A172 (cell line): ENCODE measurements at places on chromosomes 3 and 15.

DNA sequence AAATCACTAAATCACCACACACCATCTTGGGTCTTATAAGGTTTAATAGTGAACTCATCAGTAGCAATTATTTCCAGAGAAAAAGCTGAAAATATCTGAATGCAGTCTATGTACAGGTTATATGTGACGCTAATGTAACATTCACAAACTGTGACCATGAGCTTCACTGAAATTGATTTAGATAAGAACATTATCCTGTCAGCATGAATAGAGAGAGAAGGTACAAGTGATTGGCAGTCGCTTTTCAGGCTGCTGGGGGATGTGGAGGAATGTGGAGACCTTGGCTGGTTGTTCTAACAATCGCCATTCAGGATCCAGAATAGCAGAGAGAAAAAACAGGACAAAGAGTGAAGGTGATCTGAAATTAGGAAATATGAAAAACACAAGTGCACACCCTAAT is 98.1 kb downstream of the CADPS start:
- DNase-seq: no peak

GRCh38 chr3:29275309-29275708 is 5.6 kb upstream of the RBMS3 start:
- no peak for DNase-seq

DNA sequence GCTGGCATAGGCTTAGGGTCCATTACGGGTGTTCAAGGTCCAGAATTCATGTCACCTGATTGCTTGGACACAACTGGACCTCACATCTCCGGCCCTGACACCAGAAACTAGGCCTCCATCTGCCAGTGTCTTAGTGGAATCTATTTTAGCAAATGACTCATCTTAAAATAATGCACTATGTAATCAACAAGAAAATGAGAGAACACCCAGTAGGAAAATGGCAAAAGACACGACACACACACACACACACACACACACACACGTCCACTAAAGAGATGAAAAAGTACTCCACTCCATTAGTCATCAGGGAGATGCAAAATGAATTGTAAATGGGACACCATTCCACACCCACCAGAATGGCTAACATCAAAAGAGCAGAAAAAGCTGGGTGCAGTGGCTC is 11.2 kb downstream of the APBA2 start:
- DNase-seq: peak; percentile 91

DNA sequence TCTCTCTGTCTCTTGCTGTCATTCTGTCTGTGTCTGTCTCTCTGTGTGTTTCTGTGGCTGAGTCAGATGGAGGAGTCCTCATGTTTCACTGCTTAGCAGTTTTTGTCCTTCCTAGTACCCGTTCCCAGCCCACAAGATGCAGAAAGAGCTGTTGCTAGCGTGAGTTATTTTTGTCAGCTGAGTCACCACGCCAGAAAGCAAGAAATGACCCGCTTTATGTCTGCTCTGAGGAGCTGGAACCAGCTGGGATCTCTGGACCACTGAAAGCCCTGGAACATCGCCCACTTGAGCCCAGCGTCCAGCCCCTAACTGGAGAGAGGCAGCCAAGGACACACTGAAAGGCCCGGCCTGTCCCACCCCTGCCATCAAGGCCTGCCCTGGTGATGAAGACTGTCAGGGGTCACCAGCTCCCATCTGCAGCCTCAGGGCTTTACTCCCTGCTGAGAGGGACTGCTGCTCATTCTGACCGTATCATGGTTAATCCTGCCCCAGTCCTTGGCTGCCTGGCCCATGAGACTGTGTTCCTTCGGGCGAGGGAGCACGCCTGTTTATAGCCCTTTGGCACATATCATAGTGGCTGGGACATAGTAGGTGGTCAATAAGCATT is 101.7 kb upstream of the TPM1 start:
- peak; percentile 90 for DNase-seq

DNA sequence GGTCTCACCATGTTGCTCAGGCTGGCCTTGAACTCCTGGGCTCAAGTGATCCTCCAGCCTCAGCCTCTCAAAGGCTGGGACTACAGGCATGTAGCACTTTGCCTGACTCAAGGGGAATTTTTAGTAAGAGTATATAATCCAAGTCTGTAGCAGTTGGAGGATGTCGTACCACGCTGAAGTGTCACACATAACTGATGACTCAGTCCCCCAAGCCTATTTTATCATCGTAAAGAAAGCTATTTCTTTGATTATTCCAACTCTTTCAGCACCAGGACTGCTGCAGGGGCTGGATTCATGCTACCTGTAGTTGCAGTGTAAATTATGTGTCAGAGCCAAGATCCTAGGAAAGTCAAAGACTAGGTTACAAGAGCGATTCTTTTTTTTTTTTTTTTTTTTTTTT is 1.4 kb upstream of the PRKCI start:
- peak; percentile 77 for DNase-seq
